Cerebellum (tissue), 4 donors: ENCODE measurements at places on chromosomes 12 and 14. TPM values are rescaled to one million over a fixed set of nuclear protein-coding genes. Genes with fewer than 3 reads are reported as not detected.
A peak's percentile ranks its signal among the peaks of the same experiment; 100 is the strongest.

GRCh38 chr14:83044001-83044400 lies 1510.3 kb upstream of the SEL1L start:
- no peak for DNase-seq

- DNase-seq, result no peak
These were observed 71.9 kb upstream of the DDX11 start for GRCh38 chr12:31001581-31002360.

LAG3 gene
- 0.36 TPM for total RNA-seq

DNA sequence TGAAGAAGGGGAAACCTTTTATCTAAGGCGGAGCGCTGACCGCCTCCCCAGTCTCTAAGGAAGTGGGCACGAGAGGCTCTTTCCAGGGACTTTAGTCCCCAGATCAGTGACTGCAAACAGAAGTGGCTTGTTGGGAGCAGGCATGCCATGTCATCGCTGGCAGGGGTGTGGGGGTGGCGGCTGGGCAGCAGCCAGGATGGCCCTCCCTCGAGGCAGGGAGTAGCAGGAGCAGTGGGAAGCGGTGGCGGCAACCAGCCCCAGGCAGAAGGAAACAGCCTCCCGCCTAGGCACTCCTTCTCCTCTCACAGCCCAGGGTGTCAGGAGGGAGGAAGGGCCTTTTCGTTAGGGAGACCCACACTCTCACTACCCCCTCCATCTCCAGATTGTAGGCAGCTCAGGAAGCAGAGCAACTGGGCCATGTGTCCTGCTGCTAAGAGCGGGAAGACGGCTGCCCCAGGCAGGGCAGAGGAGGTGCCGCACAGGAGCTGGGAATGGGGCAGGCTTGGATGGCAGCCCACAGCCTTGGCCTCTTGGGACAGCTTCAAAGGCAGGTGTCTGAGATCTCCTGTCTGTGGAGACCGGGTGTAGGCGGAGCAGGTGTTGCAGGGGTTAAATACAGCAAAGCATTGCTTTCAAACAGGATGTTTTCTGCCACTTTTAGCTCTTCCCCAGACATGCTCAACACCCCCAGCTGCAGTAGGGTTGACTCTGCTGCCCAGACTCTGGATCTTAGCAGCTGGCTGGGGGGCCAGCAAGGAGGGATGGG lies 21.8 kb downstream of the VDR start:
- no peak for DNase-seq

DNA sequence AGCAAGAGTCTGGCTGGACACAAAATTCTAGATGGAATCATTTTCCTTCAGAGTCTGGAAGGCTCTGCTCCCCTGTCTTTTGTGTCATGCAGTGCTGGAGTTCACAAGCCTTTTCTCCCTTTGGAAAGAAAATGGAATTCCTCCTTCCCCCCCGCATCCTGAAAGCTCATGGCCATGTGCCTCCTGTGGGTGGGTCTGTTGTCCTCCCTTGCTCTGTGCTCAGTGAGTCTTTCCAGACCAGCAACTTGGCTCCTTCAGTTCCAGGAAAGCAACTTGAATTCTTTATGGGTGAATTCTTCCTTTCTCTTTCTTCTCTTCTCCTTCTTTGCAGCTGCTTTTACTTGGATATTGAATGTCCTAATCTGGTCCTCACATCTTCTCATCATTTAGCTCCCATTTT lies 70.2 kb downstream of the TUNAR start:
- no peak for DNase-seq

IFNG gene
- total RNA-seq, result not detected

GRCh38 chr12:98127336-98127679 lies 388.1 kb upstream of the TMPO start:
- DNase-seq, result no peak

DNA sequence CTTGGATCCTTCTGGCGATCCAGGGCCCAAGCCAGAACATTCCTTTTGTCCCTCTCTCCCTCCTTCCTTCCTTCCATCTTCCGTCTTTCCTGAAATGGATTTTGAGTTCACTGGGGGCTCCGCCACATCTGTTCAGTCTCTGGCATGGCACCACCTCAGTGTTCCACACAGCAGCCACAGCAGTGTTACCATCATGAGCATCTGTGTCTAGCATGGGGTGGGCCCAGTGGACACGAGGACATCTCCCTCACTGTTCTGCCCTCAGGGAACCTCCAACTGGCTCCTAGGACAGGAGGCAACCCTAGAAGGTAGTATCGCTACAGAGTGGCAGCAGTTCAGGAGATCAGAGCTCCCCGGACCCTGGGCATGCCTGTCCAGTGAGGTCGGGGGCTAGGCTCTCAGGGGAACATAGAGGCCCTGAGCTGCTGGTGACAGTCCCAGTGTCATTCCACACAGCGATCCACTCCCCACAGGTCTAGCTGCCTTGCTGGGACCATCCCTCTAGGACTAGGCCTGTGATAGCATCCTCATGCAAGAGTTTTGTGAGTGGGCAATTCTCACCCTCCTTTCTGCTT lies 59.0 kb downstream of the GALNT16 start:
- no peak for DNase-seq

DNA sequence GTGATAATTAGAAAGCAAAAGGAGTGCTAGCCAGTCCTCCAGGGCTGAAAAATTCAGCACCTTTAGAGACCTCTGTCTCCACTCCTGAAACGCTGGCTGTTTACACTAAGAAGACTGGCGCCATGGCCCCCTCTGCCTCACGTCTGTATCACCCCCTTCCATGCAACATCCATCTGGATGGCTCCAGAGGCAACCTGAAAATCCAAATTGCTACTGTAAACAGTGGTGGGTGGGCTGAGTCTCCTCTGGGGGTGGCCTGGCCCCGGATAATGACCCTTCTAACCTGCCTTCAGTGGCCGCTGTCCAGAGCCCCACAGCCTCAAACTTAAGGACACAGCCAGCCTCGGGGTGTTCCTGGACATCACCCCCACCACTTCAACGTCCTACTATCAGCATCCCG lies 1.4 kb downstream of the PRKD1 start:
- DNase-seq, result no peak

DNA sequence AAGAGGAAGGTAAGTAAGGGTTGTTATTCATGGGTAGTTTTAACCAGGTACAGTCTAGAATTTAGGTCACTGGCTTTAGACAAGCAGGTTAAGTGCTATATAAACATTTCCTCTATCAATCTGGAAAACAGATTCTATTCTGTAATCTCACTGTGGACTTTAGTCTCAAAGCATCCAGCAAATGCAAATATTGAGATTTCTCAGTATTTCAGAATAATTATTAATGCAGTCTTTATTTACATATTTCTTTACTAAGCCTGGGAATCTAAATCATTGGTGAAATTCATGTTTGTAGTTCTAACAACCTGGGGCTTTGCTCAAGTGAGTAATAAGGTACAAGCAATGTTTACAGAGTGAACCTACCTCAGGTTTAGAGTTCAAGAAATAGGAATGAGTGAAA lies 61.9 kb downstream of the SLC41A2 start:
- DNase-seq, result no peak

GRCh38 chr14:34018125-34018524 lies 67.3 kb upstream of the EGLN3 start:
- no peak for DNase-seq

USP5 gene
- total RNA-seq, result 45.4 TPM

- DNase-seq, result no peak
These were observed 695 bp upstream of the TNFAIP2 start for GRCh38 chr14:103122585-103122946.

PDE3A gene
- 20.6 TPM for total RNA-seq

AJUBA gene
- 7.4 TPM for total RNA-seq

EIF2S3B gene
- 1.1 TPM for total RNA-seq

DNA sequence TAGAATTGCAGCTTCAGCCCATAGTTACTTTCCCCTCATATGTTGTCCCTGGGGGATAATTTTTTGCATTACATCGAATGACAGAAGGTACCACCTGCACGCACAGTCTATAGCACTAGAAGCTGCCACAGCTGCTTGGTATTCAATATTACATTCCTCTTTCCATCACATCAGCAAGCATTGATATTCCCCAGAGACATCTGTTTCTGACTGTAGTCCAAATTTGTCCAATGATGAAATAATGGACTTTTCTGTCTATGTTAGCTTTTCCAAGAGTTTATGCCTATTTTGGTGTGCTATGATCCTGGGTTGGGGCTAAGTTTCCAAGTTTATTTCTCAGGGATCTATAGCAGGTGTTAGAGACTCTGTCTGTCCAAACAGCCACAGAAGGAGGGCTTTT lies 335.4 kb downstream of the LRIG3 start:
- no peak for DNase-seq

- no peak for DNase-seq
These were observed 42.0 kb downstream of the CNTN1 start for GRCh38 chr12:40734276-40734675.

- DNase-seq, result no peak
These were observed 233.5 kb upstream of the TMEM132C start for GRCh38 chr12:128033473-128033872.

DNA sequence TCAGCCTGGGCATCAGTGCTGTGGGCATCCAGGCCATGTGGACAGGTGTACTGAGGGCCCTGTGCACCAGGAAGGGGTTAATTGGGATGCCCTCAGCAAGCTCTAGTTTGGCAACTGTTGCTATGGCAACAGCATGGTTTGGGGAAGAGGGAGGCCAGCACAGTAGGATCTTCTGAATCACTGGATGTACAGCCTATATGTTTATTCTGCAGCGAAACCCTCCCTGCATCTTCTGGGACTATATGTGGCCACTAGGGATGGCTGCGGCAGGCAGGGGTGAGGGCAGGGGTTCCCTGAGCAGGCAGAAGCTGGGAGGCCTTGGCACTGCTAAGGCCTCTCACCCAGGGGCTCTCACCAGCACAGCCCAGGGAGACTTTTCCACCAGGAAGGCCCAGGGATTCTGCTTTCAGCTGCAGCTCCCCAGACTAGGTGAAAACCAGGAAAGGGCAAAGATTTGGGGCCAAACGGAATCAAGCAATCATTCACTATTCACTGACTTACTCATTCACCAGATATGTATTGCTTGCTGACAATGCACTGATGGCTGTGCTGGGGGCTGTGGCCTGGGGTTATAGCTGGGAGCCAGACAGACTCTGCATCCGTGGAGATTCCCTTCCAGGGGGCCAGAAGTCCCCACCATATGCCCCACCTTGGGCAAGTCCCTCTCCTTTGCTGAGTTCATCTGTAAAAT lies 42.8 kb downstream of the IRF2BPL start:
- no peak for DNase-seq

GRCh38 chr12:97960741-97961608 lies 498.4 kb downstream of the RMST start:
- no peak for DNase-seq

GRCh38 chr12:27650011-27650410 lies 46.2 kb upstream of the REP15 start:
- DNase-seq, result no peak

DNA sequence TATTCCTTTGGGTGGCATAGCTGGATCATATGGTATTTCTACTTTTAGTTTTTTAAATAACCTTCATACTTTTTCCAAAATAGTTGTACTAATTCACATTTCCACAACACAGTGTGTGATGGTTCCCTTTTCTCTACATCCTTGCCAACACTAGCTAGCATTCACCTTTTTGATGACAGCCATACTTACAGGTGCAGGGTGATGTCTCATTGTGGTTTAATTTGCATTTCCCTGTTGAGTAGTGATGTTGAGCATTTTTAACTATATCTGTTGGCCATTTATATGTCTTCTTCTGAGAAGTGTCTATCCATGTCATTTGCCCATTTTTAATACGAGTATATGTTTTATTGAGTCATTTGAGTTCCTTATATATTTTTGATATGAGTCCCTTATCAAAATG lies 96.1 kb downstream of the TSHR start:
- no peak for DNase-seq

CLEC4A gene
- 0.27 TPM for total RNA-seq

DNA sequence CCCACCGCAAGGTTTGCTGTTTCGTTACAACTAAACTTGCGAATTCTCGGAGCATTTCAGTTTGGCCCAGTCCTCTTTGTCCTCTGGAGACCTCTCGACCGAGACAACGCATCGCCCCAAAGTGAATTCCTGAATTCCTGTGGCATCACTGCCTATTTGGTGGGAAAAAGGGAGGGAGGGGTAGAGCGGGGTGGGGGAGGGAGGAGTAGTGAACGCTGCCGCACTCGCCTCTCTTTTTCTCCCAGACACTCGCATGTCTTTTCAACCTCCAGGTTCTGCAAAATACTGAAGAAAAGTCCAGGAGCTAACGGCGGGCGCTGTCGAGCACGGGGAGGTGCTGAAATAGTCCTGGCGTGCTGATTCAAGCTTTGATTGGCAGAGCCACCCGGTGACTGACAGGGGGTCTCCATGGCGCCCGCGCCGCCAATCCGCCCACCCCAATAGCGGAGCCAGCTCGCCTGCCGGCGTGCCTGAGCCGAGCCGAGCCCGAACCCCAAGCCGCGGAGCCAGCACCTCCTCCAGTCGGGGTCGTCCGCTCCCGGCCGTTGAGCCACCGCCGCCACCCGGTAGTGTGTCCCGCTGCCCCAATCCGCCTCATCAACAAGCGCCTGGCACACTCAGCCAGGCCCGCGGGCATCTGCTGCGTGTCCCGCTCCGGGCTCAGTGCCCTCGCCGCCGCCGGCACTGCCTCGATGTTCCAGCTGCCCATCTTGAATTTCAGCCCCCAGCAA lies at the start of gene SIX6:
Gene SIX6 (plus strand): TSS at position 440 of the 731 bp plus-strand sequence. CDS start 253 bp downstream, at position 693.
- no peak for DNase-seq

DNA sequence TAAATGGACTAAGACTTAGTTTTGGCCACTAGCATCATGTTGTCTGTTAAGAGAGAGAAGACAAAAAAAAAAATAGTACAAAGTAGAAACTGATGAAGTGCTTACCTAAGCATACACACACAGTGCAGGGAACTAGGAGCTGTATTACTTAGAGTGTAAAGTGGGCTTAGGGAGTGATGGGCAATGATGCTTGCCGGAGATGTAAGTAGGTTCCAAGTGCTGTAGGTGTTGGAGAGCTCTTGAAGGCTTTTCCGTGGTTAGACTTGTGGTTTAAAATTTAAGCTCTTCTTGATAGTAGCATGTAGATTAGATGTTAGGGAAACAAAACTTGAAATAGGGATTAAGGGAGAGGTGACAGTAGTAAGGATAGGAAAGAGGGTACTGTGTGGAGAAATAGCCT lies 34.7 kb downstream of the MIA2 start:
- peak; percentile 6 for DNase-seq

- DNase-seq, result no peak
These were observed 6.3 kb downstream of the ITGA5 start for GRCh38 chr12:54412786-54413185.

DNA sequence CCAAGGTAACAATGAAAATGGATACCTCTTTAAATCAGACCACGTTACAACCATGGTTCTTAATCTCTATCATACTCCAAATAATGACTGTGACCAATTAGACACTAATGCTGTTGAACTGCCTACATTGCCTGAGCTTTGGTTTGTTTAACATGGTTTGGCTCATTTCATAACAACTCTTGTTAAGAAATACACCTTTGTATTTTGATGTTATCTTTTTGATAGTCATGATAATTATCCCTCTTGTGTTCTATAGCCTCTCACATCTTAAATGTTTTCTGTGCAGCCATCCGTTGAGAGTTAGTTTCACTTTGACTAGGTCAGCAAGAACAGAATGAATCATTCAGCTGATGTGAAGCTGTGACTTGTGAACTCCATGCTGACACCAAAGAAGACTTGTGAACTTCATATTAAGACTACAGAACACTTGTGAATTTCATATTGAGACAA lies 75.5 kb upstream of the RERGL start:
- no peak for DNase-seq

GRCh38 chr12:132078190-132078589 lies 65.9 kb downstream of the DDX51 start:
- DNase-seq, result no peak

KRT83 gene
- not detected for total RNA-seq
